Stimulated activated CD4-positive, alpha-beta T cell treated with anti-CD3 and anti-CD28 coated beads, Interleukin-2, amount 100 ng/mL, for 24 hours (primary cell): ENCODE measurements at places on chromosomes 2 and 18.
A peak's percentile ranks its signal among the peaks of the same experiment; 100 is the strongest.

DNA sequence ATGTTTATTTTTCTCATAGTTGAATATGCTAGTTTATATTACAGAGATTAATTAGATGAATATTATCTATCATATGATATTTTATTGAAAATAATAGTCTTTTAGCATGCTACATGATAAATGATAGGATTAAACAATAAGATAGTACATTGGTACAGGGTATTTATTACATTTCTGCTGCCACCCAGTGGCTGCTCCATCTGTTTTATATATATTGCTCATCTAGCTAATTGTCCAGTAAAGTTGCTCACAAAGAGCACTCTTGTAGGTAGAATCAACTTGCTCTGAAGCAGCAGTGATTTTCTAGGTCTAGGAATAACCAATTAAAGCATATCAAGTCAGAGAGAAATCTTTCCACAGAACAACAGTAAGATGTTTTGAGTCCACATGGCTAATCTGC, 183.3 kb downstream of the ASXL3 start:
- DNase-seq = no peak

- no peak for DNase-seq
Observed at GRCh38 chr2:44768438-44769236, 172.9 kb upstream of the SIX3 start.

DNA sequence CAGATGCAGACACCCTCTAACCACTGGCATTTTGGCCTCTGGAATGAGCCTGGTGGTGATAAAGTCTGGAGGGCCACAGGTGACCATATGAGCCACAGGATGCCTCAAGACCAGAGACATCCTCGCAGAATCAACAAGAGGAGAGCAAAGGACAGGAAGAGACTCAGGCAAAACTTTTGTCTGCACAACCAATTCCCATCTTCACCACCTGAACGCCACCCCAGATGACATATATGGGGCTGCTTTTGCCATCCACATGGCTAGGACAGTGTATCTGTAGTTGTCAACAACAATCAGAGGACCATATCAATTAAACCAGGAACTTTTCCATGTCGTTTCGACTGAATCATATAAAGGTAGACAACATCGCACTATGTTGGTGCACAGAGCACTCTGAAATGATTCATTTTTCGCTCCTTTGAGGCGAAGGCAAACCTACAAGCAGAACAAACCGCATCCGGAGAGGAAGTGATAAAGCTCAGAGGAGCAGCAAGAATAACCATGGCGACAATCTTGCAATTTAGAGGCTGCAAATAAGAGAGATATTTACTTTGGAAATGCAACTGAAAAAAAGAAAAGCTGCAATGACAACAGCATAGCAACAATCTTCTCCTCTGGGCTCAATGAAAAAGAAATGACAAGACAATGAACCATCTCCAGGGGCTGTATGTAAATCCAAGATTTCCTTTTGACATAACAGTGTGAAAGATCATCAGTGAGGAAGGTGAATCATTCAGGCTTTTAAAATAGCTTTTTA, 204.5 kb downstream of the ARL4C start:
- DNase-seq = peak; percentile 38

DNA sequence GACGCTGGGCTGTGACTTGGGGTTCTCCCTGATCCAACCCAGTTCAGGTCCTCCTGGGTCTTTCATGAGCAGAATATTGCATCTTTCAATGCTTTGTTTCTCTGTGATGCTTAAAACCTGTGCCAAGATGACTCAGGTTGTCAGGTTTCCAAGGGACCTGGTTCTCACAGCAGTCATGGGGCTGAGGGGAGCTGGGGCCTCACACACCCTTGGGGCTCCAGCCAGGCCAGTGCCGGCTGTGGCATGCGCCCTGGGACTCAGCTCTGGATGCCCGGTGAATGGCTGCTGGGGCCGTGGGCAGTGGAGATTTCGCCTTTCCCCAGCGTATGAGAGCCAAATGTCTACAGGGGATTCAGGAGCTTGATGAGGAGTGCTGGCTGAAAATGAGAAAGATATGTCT, 29.6 kb downstream of the EDAR start:
- no peak for DNase-seq

- DNase-seq = no peak
Observed at GRCh38 chr2:150119819-150120218, 367.6 kb downstream of the RND3 start.

- no peak for DNase-seq
Observed at GRCh38 chr18:31574359-31574758, 17.3 kb upstream of the TTR start.

DNA sequence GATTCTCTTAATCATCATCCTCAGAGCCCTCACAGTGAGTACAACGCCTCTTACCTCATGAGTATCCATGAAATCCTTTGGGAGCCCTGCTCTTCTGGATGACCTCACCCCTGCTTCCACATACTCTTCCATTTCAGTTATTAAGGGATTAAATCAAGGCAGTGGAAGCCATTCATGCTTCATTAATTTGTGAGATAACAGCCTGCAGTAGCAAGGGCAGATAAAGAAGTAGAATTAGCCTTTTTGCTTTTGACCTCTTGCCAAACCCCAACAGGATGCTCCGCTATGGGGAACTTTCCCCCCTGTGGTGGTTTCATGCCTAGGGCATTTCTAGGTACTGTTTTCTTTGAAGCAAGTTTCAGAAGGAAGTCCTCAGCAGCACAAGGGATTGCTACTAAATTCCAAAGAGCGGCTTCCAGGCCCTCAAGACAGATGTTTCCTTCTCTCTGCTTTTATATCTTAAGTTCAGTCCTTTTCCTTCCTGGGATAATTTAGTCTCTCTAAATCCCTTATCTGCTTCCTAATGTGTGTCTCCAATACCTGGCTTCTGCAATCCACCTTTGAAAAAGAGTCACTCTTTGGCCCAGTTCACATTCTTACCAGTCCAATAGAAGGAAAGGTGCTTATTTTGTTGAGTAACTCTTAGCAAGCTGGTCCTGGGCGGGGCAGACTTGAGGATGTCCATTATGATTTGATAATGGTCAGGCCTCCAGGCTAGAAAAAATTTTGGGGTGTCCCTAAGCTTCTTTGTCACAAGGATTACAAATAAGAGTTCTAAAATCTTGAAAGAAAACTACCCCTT, 76.9 kb downstream of the MYO1B start:
- no peak for DNase-seq
